Effector CD4-positive, alpha-beta T cell (primary cell): ENCODE measurements at places on chromosomes 7 and 10.

DNA sequence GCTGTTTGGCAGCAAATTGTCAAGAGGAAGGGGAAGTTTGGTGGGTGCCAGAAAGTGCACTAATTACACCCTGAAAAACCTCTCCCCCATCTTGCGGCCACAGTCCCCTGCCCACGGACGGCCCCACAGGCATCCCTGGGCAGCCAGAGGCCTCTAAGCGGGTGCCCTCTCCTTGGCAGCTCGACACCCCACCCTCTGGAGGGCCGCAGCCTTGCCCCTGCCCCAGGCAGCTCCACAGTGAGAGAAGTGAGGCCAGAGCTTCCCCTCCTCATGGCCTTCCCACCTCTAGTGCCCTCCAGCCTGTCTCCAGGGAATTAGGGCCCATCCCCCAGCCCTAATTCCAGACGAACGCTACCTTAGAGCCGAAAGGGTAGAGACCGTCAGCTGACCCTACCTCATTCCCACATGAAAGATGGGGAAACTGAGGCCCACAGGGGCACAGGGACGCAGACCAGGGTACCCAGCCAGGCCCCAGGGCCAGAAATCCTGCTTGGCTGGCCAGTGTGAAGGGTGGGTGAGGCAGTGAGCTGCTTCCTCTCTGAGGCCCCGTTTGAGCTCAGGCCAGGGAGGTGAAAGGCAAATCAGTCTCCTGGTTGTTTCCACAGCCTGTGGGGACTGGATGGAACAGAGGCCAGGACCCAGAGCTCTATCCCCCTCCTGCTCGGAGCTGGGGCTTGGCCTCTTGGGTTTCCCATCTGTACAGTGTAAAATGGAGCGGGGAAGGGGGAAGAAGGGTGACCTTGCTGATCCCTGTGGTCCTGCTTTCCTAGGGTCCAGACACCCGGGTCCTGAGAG, 10.0 kb downstream of the ZCCHC24 start:
- DNase-seq = no peak

GRCh38 chr10:101321073-101321472, 32.9 kb upstream of the BTRC start:
- no peak for DNase-seq

DNA sequence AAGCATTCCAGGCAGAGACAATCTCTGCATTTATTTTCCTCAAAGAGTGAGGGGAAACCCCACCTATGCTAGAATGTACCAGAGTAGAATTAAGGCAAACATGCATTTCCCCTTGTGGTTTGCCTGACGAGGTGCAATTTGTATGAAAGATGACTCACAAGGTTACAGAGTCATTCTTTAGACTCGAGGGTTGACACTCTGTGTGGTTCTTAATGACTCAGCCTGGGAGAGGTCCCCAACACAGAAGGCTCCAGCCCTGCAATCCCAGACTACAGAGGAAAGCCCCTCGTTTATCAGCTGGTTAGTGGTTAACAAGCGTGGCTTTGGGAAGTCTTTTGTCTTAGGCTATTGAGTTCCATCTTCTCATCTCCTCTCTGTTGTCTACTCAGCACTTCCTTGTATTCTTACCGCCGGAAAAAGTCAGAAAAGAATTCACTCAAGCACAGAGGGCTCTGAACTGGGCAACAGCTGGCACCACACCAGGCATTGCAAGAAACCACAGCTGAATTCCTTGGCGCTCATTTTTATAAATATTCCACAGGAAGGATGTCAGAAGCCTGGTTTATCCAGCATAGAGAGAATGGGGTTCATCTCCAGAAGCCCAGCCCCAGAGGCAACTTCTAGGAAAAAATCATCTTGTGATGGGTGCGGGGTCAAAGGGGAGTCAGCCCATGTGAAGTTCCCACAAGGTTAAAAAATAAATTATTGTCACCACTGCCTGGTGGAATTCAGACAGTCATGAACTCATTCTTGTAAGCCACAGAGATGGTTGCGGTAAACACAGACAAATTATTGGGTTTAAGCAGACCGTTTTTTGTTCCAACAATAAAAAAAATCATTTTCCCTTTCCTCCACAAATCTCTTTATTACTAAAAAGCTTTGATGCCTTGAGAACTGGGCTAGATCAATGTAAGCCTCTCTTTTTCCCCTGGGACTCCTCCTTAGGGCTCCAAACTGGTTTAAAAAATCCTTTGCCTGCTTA, 24.5 kb upstream of the SVIL start:
- DNase-seq = peak; percentile 62

DNA sequence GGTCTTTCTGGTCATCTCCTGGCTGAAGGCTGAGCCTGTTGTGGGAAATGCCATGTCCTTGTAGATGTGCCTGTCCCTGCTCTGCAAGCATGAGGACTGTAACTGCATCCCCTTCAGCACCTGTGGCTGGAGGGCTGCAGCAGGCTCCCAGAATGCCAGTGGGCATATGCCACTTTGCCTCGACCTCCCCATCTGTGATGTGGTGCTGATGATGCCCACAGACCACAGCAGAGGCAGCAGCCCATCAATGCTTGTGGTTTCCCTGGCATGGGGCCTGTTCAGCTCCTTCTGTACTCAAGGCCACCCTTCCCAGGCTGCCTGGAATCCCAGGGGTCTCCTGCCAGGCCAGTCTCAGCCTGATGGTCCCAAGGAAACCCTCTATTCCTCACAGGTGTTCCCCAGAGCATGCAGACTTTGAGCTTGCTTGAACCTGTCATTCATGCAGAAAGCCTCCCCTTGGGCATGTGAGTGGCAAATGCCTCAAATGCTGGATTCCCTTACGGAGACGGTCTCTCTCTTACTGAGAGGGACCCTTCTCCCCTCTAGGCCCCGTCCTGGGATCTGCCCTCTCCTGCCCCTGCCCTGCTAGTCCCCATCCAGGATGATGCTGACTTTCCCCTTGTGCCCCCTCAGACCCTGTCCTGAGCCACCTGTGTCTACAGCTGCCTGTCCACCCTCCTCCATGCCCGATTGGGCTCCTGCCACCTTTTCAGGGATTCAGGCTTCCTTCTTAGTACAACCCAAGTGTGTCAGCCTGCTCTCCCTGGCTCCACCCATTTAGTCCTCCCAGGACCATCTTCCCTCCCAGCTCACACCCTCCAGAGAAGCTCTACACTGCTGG, 50.9 kb upstream of the ANTXRL start:
- no peak for DNase-seq

DNA sequence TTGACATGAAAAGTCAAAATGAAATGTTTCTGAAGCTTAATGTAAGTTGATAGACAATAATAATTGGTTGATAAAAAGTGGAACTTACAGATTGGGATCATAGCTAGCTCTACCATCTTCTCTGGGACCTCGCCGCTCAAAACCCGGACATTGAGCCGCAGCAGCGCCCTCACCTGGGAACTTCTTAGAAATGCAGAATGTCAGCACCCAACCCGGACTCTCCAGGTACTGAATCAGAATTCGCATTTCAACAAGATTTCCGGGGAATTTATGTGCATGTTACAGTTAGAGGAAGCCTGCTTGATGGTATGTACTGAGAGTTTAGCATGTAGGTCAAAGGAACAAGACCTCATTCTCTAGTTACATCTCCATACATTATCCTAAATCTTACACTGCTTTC, 36.7 kb upstream of the ABLIM1 start:
- DNase-seq = no peak

DNA sequence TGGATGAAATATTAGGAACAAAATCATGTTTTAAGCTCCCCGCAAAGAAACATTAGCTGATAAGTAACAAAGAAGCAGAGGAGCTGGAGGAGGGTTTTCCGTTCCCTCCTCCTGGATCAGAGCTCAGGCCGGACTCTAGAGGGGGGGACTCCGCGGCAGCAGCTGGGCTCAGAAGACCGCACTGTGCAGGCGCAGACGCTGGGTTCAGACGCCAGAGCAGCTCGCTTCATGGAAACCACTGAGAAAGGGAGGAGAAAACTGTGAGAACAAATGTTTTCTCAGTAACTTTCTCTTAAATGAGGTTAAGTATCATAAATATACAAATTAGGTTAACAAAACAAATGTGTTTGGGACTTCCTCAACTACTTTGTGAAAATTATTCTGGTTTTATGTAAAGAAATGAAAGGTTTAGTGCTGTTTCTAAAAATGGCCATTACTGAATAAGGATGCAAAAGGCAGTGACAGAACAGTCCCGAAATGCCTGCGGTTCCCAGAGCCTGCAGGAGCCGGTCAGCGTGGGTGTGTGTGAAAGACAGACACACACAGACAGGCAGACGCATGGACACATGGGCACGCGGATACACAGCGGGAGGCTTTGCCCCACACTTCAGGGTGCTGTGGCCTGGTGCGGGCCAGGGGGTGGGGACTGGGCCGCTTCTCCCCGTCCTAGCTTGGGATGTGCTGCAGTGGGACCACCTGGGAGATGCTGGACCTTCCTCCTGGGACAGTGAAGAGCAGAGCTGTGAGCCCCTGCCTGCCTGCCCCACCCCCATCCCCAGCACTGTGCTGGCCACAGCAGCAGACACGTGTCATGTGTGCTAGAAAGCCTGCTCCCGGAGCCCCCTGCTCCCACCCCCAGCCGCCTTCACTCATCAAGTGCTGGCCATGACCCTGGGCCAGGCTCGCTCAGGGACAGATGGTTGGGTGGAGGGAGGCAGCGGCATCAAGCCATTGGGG, 20.3 kb upstream of the ADGRA1 start:
- DNase-seq = no peak

GRCh38 chr10:84078771-84079170, 60.5 kb upstream of the GHITM start:
- DNase-seq = no peak

- no peak for DNase-seq
These were observed 2.2 kb upstream of the UFSP1 start for GRCh38 chr7:100891568-100892247.

DNA sequence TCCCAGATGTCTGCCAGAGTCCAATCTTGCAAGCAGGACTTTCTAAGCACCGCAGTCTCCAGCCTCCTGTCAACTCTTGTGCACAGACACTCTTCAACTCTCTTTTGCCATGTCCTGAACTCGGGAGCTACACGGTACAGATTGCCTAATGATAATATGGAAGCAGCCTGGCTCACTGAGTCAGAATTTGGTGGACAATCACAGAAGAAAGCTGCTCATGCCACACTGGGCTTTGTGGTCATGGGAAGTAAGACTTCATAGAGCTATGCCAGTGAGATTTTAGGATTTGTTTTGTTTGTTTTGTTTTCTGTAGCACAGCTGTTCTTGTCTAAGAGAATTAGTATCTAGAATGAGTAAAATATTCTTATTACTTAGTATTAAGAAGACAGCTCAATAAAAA, 144.1 kb upstream of the PRSS58 start:
- DNase-seq = no peak

DNA sequence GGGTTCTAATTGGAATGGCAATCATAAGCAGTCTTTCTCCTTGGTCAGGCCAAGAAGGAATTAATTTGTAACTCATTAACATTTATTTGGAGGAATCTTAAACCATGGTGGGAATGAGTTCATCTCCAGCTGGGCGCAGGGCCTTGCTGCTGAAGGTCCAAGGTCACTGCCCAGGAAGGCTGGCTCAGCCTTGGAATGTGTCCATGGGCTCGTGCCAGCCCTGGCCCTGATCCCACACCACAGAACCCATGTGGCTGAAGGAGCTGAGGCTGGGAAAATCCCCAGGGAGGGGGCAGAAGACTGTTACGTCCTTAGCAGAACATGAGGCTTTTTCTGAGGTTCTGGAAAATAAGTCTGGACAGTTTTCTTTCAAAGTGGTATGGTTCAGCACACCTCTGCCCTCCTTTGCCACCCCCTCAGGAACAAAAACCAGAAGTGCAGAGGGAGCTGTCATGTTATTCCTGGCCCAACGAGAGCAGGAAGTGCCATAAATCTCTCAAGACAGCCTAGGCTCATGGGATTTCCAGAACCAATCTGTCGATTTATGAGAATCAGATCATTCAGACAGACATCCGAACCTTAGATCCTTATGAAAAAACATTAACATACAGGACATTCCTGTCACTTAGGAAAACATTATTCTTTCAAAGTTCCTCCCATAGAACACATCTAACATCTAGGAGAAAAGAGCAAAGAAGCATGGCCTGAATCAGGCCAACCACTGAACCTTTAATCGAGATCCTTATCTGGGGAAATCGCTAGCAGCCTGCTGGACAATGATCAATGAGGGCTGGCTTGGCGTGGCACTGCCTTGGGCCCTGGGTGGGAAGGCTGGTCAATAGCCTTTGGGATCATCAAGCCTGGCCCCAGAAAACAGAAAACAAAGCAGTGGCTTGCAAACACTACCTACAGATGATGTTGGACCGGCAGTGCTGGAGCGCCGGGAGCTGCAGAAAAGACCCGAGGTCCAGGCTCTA, 134.3 kb downstream of the TAX1BP1 start:
- no peak for DNase-seq

DNA sequence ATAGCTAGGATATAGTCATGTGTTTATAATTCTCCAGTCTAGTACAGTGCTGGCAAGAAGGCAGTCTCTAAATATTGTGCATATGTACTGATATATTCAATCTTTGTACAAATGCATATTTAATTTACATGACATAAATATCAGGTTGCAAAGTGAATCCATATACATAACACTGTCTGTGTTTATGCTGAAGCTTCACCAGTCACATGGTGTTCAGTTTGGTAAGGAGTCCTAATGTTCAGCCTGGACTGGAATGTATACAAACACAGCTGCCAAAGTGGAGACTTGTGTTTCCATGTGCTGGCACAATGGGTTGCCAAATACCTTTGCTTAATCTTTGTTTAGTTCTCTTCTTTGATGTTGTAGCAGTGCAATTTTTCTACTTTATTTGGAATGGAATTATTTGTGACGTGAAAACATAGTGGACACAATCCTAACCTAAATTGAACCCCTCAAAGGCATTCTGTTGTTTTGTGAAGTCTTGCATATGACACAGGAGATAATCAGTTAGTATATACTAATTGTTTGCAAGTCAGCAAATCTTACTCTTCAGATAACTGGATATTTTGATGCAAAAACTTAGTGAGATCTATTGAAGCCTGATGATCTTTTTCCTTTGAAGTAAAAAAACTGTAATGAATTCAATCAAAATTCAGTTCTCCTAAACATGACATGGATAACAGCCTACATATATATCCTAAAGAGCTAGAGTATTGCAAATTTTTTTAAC, 17.3 kb upstream of the ARL4A start:
- DNase-seq = no peak

DNA sequence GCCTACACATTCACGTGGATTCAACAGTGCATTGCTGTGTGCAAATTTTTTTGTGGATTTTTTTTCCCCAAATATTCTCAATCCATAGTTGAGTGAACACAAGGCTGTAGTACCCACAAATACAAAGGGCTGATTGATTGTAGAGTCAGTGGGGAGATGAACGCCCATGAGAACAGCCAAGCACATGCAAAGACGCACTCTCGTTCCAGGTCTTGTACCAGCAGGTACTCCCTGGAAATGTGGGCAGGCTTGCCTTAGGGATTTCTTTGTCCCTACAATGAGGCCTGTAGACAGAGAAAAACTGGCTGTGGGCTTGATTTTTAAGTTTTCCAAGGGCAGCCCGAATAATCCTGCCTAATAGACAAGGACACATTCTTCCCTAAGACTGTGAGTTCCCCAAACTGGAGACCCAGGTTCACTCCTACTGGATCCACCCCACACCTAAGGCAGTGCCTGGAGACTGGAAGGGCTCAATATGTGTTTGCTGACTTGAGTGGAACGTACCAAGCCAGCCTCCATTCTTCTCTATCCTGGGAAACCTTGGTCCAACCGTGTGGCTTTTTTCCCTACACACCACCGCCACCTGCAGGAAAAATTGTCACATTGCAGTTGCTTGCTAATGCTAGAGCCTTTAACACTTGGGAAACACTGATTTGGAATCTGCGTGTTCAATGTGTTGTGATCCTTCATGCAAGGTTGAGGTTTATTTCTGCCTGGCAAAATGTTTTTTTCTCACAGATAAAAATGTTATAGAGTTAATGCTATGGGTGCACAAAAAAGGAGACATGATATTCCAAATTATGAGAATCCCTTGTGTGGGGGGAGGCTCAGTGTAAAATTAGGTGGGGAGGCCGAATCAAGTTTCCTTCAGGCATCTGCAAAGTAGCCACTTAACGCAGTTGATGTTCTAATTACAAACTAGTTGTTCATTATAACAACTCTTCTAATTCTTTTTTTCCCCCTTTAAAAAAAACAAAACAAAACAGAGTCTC, 49.3 kb downstream of the PPP1R17 start:
- DNase-seq = no peak
